ENCODE measurements at places on chromosomes 5 and 9.

- no peak for DNase-seq
Measured at GRCh38 chr5:31911291-31912265, 262.5 kb downstream of the GOLPH3 start.

DNA sequence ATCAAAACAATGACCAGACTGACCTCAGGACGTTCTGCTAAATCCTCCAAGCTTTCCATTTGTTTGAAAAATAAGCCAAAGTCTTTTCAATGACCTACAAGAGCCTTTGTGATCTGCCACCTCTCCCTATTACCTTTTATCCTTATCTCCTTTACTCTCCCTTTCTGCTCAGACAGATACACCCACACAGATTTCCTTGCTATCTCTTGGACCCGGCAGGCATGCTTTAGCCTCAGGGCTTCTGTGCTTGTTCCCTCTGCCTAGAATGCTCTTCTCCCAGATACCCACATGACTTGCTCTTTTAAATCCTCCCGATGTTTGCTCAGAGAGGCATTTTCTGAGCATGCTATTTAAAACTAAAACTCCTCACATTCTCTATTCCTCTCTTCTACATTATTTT, 8.9 kb upstream of the ELOVL7 start:
- no peak for DNase-seq

DNA sequence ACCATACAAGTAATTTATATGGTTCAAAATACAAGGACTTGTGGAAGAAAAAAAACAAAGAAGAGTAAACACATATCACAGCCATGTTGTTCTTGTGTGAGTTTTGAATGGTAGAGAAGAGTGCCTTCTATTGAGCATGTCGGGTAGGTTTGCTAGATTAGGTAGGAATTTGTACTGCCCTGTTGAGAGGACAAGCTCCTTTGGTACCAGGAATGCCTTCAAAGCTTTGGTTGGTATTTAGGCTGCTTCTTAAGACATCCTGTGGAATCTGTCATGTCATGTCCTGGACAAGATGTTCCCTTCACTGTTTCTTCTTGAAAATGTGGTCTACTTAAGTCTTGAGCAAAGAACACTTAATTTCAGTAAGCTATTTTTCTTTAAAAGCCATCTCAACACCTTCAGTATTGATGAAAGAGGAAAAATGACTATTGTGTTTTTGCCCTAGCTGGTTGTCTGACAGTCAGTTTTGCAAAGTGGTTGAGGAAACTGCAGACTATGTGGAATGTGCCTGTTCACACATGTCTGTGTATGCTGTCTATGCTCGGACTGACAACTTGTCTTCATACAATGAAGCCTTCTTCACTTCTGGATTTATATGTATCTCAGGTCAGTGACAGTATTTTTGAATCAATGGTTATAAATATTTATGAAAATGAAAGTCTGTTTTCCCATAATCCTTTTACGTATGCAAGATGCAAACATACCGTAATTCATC, 296.9 kb downstream of the ADGRV1 start:
- no peak for DNase-seq

DNA sequence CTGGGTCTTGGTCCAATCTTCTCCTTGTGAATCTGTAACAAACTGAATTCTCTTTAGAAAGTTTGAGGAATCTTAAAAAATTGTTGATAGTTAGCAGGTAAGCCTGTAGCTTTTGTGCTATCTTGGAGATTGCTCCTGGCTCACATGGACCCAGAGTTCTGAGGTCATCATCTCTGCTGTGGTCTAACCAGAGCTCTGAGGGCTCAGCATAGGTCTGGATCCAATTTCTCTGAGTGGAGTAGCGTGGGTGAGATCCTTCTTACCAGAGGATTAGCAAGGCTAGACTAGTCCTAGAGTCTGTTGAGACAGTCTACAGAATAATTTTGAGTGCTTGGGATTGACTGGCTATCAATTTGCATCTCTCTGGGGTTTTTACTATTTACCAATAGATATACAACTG, 60.5 kb upstream of the IL6ST start:
- DNase-seq, result no peak

DNA sequence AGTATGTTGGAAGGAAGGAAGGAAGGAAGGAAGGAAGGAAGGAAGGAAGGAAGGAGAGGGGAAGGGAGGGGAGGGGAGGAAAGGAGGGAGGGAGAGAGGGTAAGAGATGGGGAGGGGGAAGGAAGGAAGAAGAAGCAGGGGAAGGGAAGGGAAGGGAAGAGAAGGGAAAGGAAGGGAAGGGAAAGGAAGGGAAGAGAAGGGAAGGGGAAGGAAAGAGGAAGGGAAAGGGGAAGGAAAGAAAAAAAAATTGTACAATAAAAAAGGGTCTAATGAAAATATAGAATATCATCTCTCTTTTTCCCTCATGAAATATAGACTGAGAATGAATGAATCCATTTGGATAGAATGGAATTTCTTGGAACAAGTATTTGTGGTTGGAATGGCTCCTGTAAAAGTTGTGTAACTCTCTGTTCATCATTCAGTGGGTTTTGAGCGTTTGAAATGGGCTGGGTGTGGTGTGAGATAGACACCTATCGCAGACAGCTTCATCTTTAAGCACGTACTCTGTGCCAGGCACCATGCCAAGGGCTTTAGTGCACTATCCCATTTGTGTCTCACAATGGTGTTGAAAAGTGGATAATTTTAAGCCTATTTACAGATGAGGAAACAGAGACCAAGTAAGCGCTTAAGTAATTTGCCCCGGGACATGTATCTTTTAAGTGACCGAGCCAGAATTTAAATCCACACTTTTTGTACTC, 11.6 kb upstream of the PAPPA start:
- no peak for DNase-seq

Measured in activated CD8-positive, alpha-beta memory T cell treated with anti-CD3 and anti-CD28 coated beads for 1 hour (primary cell).